ENCODE measurements at places on chromosomes 1 and 21.

DNA sequence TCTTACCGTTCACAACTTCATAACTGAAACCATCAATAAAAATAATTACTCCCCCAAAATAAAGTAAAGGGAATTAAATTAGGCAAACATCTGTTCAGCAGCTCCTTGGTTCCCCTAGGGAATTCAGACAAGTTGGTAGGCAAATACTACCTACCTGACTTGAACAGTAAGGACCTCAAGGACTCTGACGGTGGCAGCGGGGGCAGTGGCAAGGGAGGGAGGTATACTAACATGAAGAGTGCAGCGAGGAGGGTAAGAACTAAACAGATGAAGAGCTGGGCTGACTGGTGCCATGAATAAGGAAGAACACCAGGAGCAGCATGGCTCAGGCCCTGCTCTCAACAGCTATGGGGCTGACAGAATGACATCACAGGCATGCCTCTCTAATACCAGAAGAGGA is 33.1 kb downstream of the MTOR start:
- no peak for DNase-seq

DNA sequence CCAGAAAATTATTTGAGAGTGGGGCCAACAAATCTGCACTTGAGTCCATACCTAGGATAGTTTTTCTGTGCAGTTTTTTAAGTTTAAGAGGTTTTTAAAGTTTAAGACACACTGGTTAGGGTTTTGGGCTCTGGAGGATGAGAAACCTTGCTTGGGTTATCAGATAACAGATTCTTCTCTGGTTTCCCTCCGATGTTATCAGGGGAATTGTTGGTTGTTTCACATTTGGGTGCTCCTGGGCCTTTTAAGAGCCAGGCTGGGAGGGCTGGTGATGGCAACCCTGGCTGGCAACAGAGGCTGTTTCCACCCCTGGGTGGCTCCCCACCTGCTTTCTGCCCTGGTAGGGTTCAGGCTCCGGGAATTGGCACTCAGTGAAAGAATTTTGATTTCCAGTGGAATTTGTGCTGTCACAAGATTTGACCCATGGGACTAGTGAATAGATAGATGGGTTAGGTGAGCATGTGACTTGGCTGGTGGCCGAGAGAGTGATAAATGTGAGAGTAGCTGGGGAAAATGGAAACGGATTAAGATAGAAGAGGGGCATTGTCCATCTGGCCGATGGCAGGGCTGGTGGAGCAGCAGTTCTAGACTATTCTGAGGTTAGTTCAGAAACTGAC is 14.8 kb downstream of the VANGL1 start:
- DNase-seq: no peak

GRCh38 chr21:43936247-43936967 is 71.4 kb downstream of the AGPAT3 start:
- DNase-seq: no peak

- DNase-seq: no peak
Measured at GRCh38 chr1:7994827-7995226, 31.3 kb downstream of the ERRFI1 start.

DNA sequence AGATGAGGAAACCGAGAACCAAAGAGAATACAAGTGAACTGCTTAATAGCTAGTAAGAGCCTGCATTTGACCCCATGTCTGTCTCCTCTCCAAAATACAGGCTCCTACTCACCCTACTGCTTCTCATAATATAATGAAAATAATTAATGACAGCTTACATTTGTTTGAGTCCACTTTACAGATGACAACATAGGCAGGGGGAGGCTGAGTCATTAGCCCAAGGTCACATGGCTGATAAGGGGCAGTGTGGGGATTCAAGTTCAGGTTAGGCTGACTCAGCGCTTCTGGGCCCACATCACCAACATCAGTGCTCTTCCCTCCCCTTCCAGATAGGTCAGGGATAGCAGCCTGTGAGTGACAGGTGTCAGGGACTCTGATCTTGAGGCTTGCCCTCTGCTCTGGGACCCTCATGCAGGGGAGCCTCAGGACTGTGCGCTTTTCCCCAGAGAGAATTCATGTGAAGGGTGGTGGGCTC is 16.2 kb downstream of the AZIN2 start:
- no peak for DNase-seq

- no peak for DNase-seq
Measured at GRCh38 chr1:171484760-171485374, 463 bp upstream of the PRRC2C start.

DNA sequence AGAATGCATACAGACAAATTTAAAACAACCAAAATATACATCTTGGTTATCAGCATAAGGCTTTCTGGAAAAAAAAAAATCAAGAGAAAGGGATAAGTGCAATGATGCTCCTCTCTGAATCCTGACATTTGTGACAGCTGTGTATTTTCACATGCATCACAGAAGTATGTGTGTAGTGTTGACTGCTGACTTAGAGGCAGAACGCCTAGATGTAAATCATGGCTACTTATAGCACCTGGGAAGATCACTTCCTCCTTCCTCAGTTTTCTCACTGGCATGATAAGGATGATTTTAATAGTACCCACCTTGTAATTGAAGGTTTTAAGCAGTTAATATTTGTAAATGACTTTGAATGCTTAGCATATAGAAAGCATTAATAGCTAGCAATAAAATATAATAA is 112.5 kb downstream of the MRPL39 start:
- DNase-seq: no peak

DNA sequence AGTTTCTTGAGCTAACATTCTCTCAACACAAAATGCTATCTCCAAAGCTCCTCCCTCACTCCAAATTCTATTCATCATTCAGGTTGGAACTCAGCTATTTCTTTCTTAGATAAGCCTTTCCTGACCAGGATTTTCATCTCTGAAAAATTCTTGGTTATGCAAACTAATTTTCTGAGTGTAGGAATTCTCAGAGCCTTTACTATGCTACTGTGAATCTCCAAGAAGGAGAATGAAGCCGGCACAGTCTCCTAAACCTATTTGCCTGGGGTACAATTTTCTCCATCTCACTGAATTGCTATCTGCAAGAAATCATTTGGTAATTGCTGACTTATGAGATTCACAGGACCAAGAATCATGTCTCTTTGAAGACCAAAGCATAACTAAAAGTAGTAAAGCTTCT is 325.9 kb upstream of the ESRRG start:
- DNase-seq: no peak

DNA sequence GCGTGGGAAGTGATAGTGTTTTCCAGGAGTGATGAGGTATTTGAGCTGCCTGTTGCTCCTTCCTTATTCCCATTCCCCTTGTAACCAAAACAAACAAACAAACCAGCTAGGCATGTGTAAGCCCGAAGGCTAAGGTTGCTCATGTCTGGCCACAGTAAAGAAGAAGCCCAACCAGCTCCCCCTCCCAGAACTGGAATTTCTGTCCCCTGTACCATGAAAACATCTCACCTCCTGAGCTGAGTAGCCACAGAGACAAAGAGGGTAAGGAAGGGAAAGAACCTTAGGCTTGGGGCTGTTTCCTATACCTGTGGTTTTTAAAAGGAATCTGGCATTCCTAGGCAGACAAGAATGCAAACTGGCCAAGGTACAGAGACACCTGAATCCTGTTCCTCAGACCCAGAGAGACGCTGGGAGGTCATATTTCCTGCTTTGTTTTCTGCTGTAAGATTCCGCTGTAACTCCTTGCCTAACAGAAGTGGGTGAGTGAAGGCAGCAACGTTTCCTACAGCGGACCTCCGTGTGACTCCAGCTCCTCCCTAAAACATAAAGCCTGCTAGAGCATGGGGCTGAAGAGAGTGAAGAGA is 41.7 kb upstream of the RAB4A start:
- DNase-seq: no peak

GRCh38 chr1:164774819-164775654 is 216.1 kb downstream of the PBX1 start:
- no peak for DNase-seq

- DNase-seq: no peak
Measured at GRCh38 chr1:227941509-227942020, 6.2 kb downstream of the WNT9A start.

GRCh38 chr1:9240914-9241820 is 6.6 kb downstream of the H6PD start:
- DNase-seq: no peak

- no peak for DNase-seq
Measured at GRCh38 chr21:45265721-45266517, 21.8 kb downstream of the POFUT2 start.

DNA sequence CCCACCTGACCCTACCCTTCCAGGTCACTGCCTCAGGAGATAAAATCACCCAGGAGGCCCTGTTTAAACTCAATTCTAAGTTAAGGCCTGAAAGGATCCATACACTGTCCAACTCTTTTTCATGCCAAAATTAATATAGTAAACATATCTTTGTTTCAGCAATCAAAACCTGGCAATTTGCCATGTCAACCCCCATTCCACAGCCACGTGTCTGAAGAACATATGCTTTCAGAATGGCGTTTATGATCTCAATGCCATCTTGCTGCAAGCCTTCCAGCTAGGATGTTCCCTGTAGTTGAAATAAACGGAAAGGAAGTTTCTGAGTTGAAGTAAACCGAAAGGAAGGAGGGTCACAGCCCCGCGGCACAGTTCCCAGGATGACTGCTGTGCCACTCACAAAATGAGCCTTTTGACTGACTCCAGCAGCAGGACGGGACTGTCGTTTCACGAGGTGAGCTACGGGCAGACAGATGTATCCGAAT is 472.0 kb downstream of the SMYD3 start:
- DNase-seq: no peak

DNA sequence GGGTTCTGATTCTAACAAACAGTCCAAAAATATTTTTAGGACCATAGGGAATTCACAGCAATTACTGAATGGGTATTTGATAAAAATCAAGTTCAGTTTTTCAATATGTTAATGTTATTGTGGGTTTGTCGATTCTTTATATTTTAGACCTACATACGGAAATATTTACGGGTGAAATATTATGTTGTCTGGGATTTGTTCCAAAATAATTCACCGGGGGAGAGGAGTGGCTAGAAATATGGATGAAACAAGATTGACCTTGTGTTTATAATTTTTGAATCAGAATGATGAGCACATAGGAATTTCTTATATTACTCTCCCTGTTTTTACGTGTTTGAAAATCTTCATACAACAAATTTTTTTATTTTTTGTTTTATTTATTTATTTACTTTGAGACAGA is 56.7 kb upstream of the USP1 start:
- DNase-seq: no peak

GRCh38 chr1:63742526-63742925 is 31.3 kb upstream of the ROR1 start:
- no peak for DNase-seq

GRCh38 chr1:183901748-183902330 is 96.9 kb downstream of the RGL1 start:
- DNase-seq: no peak

DNA sequence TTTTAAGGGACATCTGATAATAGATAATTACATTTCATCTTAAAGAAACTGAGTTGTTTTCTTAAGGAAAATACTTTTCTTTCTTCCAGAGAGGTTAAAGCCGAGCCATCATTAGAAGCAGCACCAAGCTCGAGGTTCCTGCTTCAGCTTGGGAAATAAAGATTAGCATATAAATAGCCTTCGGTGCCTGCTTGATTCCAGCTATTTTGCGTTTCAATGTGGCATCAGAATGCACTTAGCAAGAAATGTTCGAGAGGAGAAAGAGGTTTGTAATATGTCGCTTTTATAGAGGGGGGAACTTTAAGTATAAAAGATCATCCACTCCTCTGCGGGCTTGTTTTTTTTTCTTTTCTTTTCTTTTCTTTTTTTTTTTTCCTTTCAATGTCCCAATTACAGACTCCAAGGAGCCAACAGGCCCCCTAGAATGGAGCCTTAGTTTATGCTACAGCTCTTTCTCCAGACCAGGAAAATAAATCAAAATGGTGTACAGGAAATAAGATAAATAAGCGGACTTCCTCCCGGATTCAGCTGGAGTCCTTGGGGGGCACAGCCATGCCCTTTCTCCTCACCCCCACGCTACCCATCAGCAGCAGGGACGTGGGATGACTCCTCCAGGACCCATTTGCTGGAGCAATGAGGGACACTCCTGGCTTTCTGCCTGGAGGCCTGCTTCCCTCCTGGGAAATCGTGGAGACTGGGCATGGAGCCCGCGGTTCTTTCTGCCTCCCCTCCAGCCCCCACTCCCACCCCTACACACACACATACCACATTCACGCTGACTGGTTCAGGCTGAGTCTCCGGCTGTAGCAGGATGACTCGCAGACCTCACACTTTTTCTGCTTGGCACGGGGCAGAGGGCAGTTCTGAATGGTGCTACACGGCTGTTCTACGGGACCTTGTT is 131.6 kb downstream of the RRAGC start:
- DNase-seq: no peak

DNA sequence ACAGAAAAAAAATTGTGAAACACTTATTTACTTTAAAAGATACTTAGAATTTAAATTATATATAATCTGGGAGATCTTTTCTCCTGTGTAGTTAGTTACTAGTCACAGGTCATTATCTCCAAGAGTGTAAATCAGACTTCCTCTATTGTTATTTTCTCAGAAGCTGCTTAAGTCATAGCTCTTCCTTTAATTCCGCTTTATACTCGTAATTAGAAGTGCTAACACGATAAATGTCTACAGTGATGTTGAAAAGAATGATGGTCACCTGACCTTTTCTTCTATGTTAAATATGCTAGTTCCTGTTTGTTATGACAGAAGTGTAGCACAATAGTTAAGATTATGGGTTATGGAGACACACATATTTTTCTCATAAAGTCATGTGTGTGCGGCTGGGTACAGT is 123.6 kb downstream of the TGFB2 start:
- DNase-seq: no peak

DNA sequence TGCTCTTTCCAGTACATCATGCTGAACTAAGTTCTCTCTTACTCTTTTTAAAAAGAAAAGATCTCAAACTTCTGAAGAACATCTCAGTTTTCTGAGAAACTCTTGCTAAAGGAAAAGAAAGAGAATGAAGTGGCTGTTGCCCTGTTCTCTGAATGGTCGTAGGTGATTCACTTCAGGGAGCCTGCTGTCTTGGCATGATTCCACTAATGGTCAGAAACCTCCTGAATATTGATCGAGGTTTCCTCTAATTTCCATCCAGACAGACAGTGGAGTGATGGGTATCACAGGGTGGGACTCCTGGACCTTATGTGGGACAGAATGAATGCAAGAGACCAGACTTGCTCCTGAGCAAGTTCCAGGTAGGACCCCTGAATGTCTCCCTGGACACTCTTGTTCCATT is 2.5 kb downstream of the FCRL2 start:
- no peak for DNase-seq

- DNase-seq: no peak
Measured at GRCh38 chr1:31482482-31483011, 69.5 kb downstream of the SERINC2 start.

- DNase-seq: no peak
Measured at GRCh38 chr1:27032119-27032461, 19.4 kb upstream of the TENT5B start.

- no peak for DNase-seq
Measured at GRCh38 chr21:46620846-46621245, 14.6 kb upstream of the PRMT2 start.

- no peak for DNase-seq
Measured at GRCh38 chr1:109567877-109568672, 19.7 kb downstream of the GNAI3 start.

GRCh38 chr1:92563457-92564216 is 76.9 kb upstream of the GFI1 start:
- no peak for DNase-seq

- DNase-seq: no peak
Measured at GRCh38 chr1:91885716-91886506, at the start of gene TGFBR3. Gene TGFBR3, minus strand, starts transcription at chr1:91886151. Its CDS starts 24,620 bp downstream, at chr1:91861531.

All from iPS DF 6.9 (cell line).